ENCODE measurements at places on chromosomes 7 and 10. TPM values are rescaled to one million over a fixed set of nuclear protein-coding genes. Genes with fewer than 3 reads are reported as not detected.

Gene POM121L12
- total RNA-seq, result not detected

Gene STEAP1
- 12.7 TPM for total RNA-seq

Gene PLXNA4
- under 0.01 TPM for total RNA-seq

Gene CABCOCO1
- not detected for total RNA-seq

Gene ERVW-1
- total RNA-seq, result not detected

Gene CDHR1
- 0.90 TPM for total RNA-seq

Gene CFTR
- total RNA-seq, result under 0.01 TPM

Gene VWDE
- 3.6 TPM for total RNA-seq

Gene AKR1C8
- not detected for total RNA-seq

Gene IMPDH1
- 53.4 TPM for total RNA-seq

Gene ELN
- under 0.01 TPM for total RNA-seq

Gene C7orf57
- total RNA-seq, result 2.4 TPM

Gene CCDC172
- total RNA-seq, result not detected

Gene TMEM176A
- total RNA-seq, result not detected

Gene PPP1R17
- total RNA-seq, result not detected

Gene MSMB
- total RNA-seq, result 16.4 TPM

Gene PILRA
- not detected for total RNA-seq

Gene UBE2D1
- total RNA-seq, result 6.7 TPM

DNA sequence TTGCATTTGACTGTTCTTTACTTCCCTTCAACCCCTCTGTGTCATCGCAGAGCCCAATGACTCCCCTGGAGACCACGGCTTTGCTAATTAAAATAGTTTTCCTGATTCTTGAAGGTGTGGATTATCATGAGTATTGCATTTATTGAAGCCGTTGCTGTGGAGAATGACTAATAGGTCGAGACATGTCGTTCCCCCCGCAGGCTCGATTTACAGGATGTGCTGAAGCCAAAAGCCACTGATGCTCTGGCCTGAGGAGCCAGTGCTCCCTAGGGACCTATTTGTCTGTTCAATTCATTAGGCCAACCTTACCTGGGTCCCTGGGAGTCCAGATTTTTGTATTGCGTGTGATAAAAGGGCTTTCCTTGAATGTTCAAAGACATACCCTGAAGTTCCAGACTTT, 102.3 kb downstream of the NPTX2 start:
- DNase-seq, result no peak

DNA sequence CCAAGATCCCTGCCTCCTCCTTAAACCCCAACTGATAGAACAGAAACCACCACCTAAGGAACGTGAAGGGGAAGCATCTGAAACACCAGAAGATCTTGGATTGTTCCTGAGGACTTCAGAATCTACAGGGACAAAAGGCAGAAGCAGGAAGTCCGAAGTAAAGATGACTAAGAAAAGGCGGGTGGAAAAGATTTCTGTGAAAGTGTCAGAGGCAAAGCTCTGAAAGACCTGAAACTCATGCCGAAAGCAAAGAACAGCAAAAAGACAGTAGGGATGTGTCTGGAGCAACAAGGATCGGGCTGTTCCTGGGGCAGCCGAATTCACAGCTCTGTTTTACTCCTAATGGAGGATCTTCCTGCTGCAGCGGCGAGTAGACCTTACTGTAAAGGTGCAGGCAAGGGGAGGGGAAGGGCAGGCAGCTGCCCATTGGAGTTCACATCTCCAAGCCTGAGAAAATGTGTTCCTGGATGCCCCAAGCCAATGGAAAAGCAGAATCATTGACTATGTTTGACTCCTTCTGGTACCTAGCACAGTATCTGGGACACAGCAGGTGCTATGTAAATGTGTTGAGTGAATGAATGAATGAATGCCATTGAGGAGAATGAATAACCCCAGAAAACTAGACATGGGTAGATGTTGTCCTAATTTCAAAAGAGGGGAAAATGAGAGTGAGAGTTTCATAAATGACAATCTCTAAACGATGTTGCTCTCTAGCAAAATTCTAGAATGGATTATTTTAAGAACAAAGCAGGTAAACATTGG, 40.4 kb downstream of the PDIA4 start:
- DNase-seq, result peak; percentile 39

GRCh38 chr7:46784732-46785131, 797.2 kb downstream of the TNS3 start:
- peak; percentile 97 for DNase-seq

DNA sequence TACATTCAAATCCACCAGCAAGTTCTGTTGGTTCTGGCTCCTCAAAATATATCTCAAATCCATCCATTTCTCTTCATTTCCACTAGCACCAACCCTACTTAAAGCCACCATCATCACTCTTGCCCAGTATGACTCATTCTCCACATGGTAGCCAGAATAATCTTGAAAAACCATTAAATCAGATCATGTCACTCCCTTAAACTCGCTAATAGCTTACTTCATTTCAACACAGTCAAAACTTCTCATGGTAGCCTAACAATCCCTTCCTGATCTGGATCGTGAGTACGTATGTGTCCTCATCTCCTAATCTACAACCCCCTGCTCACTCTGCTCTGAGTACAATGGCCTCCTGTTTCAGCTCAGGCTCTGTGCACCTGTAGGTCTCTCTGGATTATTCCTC, 8.7 kb downstream of the EPC1 start:
- no peak for DNase-seq

DNA sequence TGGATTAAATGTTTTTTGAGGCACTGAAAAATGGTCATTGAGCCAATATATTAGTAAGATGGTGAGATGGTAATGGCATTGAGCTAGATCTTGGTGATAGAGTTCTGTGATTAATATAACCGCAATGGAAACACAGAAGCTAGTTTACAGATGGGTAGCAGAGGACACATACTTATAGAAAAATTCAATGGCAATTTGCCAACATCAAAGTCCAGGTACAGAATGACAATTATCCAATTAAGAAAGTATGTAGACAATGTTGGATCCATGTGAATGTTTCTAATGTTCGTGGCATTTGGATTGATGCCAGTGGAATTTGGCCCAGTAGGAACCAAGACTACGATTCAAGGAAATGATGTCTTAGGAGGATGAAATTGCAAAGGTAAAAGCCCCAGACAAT, 187.8 kb downstream of the GNAT3 start:
- DNase-seq, result peak; percentile 94

DNA sequence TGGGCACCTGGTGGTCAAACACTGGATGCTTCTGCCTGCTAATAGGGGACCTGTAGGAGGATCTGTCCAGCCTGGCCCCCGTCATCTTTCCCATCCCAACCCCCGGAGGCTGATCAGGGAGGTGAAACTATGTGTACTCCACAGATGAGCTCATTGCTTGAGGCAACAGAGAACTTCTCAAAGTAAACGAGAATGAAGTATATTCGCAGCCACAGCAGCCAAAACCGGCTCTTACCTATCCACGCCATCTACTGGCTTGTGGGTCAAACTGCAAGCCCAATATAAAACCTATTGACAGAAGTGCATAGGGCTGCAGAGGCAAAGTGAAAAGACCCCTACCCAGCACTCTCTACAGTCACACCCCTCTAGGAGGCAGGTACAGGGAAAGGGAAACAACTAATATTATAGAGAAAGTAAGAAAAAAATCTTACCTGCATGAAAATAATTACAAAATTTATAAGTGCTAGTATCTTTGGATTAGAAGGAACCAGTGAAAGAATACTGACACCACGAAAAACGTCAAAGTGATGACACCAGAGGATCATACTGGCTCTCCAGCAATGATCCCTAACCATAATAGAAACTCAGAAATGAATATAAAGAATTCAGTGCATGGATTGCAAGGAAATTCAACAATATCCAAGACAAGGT, 973.5 kb downstream of the ANKRD7 start:
- peak; percentile 67 for DNase-seq

GRCh38 chr7:141209454-141209853, 135.6 kb downstream of the TMEM178B start:
- DNase-seq, result no peak

DNA sequence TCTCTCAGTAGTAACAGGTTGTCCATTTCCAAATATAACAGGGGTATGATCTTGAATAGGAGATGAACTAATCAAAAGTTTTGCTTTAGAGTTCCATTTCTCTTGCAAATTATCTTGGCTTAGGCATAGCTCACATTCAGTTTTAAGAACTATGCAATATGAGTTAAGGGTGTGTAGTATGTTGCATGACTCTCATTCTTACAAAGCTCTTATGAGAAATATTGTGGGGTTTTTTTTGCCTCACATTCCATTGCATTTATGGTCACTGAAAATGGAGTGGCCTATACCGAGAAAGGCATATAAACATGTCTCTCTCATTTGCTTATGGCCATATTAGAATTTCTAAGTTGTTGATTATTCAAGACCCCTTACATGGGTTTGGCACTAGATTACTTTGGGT, 48.5 kb upstream of the LAMB1 start:
- no peak for DNase-seq

DNA sequence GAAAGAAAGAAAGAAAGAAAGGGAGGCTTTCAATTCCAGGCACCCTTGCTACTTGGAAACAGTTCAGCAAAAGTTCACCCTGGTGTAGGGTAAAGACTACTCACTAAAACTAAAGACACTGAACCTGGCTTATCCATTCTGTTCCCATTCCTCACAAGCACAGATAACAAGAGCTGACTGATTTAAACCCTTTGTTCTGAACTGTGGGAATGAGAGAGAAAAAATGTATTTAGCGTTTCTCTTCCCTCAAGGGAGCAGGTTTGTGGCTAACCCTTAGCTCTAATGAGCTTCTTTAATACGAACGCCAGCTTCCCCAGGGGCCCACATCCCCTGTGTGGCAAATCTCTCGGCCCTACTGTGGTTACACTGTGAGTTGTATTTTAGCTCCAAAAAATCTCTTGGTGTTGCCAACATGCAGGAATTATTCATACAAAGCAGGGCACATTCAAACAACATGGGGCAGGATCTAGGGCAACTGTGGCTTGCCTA, 23.3 kb downstream of the PRTFDC1 start:
- DNase-seq, result no peak

GRCh38 chr7:2063563-2064260, 169.0 kb downstream of the MAD1L1 start:
- DNase-seq, result peak; percentile 16

GRCh38 chr7:87858417-87859100, 17.6 kb downstream of the SLC25A40 start:
- no peak for DNase-seq

- no peak for DNase-seq
These were observed 107.2 kb downstream of the FGFR2 start for GRCh38 chr10:121490871-121491519.

GRCh38 chr7:29113384-29114102, 32.8 kb downstream of the CPVL start:
- DNase-seq, result peak; percentile 73

DNA sequence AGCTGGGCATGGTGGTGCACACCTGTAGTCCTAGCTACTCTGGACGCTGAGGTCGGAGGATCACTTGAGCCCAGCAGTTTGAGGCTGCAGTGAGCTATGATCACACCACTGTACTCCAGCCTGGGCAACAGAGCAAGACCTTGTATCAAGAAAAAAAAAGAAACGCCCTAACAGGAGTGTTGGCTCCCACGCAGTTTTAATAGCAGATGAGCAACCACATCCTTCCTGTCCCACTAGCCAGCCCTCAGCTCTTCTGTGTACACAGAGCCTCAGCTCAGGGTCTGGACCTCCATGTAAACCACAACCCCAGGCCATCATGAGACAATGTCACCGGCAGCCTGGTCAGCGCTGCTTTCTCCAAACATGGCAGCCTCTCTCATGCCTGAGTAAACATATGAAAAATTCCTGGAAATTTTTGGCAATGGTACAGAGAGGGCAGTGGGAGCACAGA, 108.2 kb downstream of the PIP4K2A start:
- DNase-seq, result no peak

DNA sequence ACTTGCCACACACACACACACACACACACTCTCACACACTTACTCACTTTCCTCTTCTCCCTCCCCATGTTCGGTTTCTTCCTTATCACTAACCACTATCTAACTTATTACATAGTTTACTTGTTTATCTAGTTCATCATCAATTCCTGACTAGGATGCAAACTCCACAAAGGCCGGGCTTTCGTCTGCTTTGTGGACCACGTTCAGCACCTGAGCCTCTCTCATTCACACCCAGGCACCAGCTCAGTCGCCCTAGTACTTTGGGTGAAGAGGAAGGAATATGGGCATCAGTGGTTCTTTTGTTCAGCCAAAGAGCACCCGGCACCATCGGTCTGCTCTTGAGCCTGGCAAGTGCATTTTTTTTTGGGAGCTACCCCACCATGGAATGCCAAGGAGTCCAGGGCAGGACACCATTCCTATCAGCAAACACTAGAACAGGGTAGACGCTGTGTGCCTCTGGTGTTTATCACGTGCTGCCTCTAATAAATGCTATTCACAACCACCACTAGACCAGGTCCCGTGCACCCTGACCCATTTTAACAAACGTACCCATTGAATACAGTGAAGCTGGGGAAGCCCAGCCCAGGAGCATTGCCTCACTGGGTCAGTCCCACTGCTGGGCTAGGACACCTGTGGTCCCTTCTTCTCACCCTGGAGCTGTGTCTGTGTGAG, 2.2 kb downstream of the C10orf67 start:
- no peak for DNase-seq

GRCh38 chr10:75976681-75977080, 545.3 kb downstream of the LRMDA start:
- DNase-seq, result no peak

GRCh38 chr7:142927085-142927745, 6.3 kb downstream of the TRPV5 start:
- DNase-seq, result no peak

DNA sequence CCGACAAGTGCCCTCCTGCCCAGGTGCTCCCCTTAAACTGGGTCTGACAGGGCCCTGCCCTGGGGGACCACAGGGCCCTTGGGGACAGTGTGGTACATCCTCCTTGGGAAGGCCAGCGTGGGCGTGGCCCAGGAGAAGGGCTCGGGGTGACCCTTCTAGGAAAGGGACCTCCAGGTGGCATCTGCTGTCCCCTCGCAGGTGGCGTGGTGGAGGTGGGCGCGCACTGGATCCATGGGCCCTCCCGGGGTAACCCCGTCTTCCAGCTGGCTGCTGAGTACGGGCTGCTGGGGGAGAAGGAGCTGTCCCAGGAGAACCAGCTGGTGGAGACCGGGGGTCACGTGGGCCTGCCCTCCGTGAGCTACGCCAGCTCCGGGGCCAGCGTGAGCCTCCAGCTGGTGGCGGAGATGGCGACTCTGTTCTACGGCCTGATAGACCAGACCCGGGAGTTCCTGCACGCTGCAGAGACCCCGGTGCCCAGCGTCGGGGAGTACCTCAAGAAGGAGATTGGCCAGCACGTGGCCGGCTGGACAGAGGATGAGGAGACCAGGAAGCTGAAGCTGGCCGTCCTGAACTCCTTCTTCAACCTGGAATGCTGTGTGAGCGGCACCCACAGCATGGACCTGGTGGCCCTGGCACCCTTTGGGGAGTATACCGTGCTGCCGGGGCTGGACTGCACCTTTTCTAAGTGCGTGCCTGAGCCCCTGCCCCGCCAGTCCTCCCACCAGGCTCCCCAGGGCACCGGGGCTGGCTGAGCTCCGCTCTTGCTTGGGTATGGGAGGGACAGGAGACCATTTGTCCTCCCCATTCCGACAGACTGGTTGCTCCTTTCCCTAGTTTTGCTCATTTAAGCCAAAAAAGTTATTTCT, 972 bp downstream of the PAOX start:
- DNase-seq, result no peak

GRCh38 chr10:6598679-6599078, 18.6 kb upstream of the PRKCQ start:
- DNase-seq, result no peak

- DNase-seq, result no peak
These were observed 1156.6 kb upstream of the AUTS2 start for GRCh38 chr7:68441645-68442044.

Data from bronchial epithelial cell (primary cell).